Central memory CD4-positive, alpha-beta T cell (primary cell): ENCODE measurements at places on chromosomes 5 and 9.

DNA sequence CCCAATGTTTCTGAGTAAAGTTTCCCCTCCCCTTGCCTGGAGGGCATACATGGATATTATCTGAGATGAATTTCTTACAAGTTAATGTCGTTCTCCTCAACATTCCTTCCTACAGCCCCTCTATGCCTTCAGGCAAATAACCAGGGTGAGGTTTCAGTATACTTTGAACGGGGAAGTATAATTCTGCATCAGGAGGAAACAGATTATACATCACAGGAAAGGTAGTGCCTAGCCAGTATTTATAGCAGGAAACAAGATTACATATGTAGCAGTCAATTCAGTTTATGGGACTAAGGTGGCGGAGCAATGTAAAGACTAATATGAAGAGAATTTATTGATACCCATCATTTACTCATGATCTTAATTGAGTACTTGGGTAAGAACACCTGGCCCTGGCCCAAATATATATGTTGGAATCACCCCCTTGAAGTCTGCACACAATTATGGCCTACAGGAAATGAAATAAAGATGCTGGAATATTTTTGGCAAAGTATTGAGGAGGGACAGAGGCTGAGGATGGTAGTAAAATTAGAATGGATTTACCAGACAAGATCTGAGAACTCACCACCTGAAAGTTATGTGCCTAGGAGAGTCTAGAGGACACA, 661.1 kb downstream of the PTPRD start:
- DNase-seq = no peak

DNA sequence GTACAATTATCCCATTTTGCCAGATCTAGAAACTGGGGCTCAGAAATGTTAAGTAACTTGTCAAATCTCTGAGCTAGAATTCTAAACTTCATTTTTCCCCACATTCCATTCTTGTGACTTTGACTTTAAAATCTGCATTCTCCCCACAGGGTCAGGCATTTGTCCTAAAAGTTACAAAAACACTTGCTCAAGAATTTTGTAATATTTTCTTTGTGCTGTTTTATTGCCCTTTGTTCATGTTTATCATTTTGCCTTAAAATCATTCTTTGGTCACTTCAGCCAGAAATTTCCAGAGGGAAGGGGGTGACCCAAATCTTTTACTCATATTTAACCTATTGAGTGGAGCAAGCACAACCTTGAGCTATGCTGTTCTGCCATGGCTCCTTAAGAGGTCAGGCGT, 120.1 kb upstream of the CCL21 start:
- no peak for DNase-seq

GRCh38 chr9:103364753-103365152, 369.6 kb downstream of the CYLC2 start:
- DNase-seq = no peak

DNA sequence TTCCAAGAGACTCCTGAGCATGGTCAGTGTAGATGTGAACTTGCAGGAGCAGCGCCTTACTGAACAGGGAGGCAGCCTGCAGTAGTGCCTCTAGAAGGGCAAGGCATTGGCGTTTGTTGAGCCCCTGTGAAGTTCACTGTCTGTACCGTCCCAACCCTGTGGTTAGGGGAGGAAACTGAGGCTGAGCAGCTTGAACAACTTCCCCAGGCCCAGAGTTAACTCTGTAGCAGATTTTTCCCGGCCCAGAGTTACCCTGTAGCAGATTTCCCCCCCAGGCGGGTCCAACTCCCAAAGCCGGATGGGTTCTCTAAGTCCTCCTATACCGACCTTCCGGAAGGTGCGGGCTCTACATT, 9.6 kb downstream of the LMX1B start:
- no peak for DNase-seq

- DNase-seq = no peak
These were observed 150.3 kb downstream of the XRCC4 start for GRCh38 chr5:83227611-83228010.

GRCh38 chr5:118325931-118326330, 662.4 kb downstream of the DTWD2 start:
- DNase-seq = no peak

GRCh38 chr5:98461485-98461884, 312.0 kb upstream of the RGMB start:
- DNase-seq = no peak

DNA sequence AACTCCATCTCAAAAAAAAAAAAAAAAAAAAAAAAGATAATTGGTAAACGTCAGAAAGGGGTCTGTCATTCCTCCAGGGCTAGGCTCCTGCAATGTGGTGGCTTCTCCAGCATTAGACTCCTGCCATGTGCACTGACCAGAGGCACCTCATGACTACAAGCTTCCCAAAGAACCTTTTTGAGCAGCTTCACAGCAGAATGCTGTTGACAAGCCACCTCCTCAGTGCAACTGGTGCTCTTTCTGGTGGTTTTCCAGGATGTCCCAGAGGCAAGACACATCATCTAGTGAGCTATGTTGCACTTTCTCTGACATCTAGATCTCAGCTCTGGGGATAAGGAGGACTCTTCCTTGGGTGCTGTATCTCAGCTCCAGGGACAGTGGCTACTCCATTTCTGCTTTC, 11.6 kb downstream of the RPL37 start:
- no peak for DNase-seq

GRCh38 chr9:87530716-87531115, 33.0 kb downstream of the DAPK1 start:
- no peak for DNase-seq

- no peak for DNase-seq
These were observed 20.7 kb downstream of the ZNF608 start for GRCh38 chr5:124725622-124726258.

- no peak for DNase-seq
These were observed 38.8 kb downstream of the ARHGEF28 start for GRCh38 chr5:73664796-73665195.

DNA sequence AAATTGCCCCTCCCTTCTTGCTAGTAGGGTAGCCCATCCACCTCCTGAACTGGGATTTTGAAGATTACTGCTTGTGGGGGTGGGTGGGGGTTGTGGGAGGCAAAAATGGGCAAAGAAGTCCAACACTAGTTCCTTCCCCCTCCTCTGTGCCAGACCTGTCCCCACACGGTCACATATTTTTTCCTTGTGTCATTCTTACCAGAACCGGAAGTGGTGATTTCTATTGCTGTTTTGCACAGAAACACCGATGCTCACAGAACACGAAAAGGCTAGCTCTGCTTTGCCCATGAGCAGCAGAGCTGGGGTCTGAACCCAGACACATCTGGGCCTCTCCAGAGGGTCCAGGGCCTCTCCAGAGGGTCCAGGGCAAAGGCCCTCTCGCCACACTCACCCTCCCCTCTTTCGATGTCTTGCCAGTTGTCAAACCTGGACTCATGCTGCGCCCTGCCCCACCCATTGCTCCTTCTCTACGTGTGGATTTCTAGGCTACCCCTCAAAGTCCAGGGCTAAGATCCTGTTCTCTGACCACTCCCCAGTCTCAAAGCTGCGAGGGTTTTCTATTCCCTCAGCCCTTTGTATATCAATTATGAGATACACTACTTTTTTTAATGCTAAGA, 264.4 kb upstream of the MSX2 start:
- DNase-seq = no peak

DNA sequence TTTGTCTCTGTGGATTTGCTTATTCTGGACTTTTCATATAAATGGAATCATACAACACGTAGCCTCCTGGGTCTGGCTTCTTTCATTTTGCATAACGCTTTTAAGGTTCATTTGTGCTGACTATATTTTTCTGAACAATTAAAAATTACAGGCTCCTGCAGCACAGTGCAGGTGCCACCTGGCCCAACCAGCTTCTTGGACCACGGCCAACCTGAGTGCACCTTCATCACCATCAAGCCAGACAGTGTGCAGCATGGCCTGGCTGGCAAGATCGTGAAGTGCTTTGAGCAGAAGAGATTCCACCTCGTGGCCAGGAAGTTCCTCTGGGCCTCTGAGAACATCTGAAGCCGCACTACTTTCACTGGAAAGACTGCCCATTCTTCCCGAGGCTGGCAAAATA, 53.5 kb upstream of the COL15A1 start:
- DNase-seq = no peak

GRCh38 chr5:138695781-138696180, 57.4 kb upstream of the CTNNA1 start:
- no peak for DNase-seq

DNA sequence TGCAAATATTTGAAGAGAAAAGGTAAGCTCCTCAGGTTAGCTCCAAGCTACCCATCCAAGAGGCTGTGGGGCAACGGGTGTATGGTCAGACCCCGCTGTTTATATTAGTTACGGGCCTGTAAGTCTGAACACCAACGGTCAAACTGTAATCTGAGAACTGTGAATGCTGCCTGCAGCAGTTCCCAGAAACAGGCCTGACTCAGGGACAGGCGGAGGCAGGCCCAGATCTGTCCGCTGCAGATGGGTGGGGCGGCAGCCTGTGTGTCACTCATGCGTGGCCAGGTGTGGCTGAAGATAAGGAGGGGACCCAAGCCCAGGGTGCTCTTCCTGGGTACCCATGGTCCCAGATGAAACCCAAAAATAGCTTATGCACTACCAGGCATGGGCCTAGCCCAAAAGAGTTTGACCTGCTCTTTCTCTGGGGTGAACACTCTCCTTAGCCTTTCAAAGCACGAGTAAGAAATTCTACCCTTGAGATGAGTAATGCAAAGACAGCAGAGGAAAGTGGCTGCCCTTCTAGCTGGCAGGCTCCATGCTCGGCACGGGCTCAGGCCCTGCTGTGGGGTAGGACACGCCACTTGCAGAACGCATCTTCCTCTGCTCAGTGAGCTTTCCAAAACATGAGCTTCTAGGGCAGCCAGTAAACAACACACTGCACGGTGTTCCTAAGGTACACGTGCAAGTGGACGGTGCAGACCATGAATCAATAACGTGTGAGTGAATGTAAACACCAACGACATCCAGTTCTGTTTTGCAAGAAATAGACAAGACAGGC, 9.1 kb downstream of the UBAC1 start:
- DNase-seq = no peak

DNA sequence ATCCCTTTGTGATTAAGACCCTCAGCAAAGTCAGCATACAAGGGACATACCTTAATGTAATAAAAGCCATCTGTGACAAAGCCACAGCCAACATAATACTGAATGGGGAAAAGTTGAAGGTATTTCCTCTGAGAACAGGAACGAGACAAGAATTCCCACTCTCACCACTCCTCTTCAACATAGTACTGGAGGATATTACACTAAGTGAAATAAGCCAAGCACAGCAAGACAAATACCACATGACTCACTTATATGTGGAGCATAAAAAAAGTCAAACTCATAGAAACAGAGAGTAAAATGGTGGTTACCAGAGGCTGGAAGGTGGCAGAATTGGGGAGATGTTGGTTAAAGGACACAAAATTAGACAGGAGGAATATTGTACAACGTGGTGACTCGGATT, 118.1 kb upstream of the NFIL3 start:
- DNase-seq = no peak

DNA sequence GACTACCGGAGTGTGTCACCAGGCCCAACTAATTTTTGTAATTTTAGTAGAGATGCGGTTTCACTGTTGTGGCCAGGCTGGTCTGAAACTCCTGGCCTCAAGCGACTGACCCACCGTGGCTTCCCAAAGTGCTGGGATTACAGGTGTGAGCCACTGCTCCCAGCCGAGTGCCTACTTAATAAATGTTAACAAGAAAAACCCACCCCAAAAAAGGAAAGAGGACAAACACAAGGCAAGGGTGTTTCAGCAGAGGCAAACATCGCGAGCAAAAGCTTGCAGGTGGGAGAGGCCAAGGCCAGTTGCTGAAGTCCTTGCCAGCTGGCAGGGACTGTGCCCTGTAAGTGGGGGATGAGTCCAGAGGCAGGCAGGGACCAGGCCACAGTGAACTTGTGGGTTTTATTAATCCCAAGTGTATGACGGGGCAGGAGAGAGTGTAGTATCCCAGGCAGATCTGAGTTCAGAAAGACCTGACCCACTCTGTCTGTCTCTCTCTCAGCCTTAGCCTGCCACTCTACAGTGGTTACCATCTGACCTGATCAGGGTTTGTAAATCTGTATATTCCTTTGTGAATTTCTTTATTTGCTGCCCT, 6.4 kb upstream of the FPGS start:
- DNase-seq = no peak

DNA sequence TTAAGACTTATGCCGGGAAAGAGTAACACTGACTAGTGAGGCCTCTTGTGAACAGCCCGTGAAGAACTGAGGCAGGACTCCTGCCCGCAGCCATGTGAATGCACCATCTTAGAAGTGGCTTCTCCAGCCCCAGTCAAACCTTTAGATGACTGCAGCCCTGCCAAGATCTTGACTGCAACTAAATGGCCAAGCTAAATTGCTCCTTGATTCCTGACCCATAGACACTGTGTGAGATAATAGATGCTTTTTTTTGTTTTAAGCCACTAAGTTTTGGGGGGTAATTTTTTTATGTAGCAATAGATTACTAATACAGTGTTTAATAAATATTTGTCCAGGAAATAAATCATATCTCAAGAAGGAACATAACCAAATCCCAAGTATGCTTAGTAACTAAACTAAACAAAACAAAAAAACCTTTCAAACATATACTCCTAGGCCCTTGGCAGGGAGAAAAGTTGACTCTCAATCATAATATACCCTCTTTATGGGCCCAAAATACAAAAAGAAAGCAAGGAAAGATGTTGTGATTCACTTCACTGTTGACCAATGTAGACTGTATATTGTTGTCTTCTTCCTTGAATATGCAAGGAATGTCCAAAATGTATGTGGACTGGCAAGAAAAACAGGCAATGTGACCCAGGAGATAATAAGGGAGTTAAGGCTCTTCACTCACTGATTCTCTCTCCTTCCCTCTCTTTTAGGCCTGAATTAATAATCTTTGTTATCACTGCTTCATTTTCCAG, 79.7 kb upstream of the ZNF366 start:
- DNase-seq = no peak

- no peak for DNase-seq
These were observed 221.1 kb downstream of the ISL1 start for GRCh38 chr5:51604324-51604723.

- no peak for DNase-seq
These were observed 392.2 kb upstream of the KLF4 start for GRCh38 chr9:107881626-107882300.

- DNase-seq = peak; percentile 12
These were observed 925 bp downstream of the ABHD17B start for GRCh38 chr9:71909887-71910649.

DNA sequence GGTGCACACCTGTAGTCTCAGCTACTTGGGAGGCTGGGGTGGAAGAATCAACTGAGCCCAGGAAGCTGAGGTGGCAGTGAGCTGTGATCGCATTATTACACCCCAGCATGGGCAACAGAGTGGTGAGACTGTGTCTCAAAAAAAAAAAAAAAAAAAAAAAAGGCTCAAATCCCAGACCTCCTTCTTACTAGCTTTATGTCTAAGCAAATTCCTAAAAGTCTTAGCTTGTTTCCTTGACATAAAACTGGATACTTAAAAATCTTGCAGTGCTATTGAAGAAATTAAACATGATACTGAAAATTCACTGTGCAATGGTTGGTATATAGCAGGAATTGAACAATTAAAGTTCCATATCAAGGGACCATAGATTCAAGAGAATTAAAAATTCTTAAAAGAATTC, 45.0 kb downstream of the PCDHGC5 start:
- DNase-seq = no peak

DNA sequence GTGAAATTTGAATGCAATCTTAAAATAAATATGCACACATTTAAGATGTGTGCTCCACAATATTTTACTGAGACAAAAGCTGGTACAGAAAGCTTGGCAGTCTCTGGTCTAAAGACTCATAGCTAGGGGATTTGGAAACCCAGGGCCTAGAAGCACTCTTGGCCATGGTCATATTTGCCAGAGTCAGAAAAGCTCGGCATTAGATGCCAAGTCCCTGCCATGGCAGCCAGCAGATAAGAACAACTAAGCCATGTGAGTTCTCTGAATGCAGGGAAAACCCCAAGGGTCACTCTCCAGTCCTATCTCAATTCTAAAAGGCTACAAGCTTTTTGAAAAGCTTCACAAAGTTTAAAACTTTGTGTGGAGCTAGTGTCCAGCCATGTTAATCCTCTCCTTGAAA, 119.5 kb downstream of the FAM114A2 start:
- no peak for DNase-seq
